Hematopoietic multipotent progenitor cell treated with erythropoietin and hydrocortisone succinate and interleukin-3 and kit ligand, for 17 days (in vitro differentiated cells): ENCODE measurements at places on chromosomes 4 and X.

- no peak for DNase-seq
Measured at GRCh38 chr4:153618833-153619232, 65.2 kb upstream of the TLR2 start.

DNA sequence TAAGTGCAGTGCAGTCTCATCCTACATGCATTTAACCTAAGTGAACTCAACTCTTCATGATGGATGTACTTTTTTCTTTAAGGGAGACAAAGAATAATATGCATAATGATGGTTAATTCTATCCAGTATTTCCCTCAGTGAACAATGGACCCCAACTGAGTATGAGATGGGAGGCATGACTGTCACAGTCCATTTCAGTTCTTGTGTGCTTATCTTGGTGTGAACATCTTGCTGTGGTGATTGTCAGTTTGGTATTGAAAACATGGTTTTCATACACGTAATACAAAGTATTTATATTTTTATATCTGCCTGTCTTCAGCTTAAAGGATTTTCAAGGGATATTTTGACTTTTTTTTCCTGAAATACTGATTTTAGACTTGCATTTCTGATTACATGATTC is 72.0 kb upstream of the NDUFC1 start:
- no peak for DNase-seq

DNA sequence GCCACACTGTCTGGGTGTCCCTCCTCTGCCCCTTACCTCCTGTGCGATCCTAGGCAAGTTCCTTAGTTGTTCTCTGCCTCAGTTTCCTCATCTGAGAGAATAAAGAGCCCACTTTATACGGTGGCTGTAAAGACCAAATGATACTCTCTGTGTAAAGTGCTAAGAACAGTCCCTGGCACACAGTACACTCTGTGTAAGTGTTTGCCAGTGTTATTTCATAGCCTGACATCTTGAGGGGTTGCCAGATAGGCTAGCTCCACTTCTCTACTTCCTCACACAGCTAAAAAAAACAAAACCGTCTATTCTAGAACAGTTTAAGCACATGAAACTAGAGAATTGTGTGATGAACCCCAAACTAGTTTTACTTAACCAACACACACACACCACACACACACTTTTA is 17.1 kb downstream of the SPON2 start:
- DNase-seq, result no peak

DNA sequence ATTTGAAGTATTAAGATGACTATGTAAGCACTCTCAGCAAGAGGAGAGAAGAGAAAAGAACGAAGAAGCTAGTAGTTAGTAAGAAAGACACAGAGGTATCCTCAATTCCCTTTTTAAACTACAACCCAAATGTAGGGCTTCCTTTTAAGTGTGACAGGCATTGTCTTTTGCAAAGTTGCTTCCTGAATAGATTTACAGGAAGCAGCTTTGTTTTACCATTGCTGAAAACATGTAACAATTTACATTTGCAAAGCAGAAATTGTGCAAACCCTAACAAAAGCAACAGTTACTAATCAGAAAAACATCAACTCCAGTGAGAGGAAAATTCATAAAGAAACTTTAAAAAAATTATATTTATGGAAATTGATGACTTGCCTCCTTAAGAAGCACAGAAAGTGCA is 96.4 kb downstream of the FAM13A start:
- DNase-seq, result no peak

- DNase-seq, result no peak
Measured at GRCh38 chr4:37991623-37992410, 31.6 kb downstream of the PTTG2 start.

- DNase-seq, result no peak
Measured at GRCh38 chr4:55018521-55018920, 106.9 kb downstream of the KDR start.

- no peak for DNase-seq
Measured at GRCh38 chrX:135273162-135273561, 21.3 kb downstream of the ETDA start.

- DNase-seq, result no peak
Measured at GRCh38 chr4:62193761-62194160, 993.6 kb downstream of the ADGRL3 start.

DNA sequence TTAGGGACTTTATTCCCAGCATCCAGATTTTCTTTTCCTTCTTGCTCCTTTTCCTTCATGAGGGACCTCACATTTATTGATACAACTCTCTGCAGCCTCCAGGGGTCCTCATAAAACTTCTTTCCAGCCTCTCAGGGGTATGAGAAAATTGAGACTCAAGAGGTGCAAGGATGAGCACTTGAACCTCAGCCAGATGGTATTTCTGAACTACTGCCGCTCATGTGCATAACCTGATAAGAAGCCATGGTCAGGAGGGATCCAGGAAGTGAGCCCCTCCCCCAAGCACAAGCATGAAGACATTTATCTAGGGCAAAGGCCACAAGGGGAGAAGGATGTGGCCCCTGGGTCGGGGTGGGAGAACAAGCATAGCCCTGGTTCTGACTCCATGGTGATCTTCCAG is 73.3 kb downstream of the TSPAN7 start:
- peak; percentile 82 for DNase-seq

GRCh38 chr4:64014647-64015046 is 394.6 kb downstream of the TECRL start:
- DNase-seq, result no peak

DNA sequence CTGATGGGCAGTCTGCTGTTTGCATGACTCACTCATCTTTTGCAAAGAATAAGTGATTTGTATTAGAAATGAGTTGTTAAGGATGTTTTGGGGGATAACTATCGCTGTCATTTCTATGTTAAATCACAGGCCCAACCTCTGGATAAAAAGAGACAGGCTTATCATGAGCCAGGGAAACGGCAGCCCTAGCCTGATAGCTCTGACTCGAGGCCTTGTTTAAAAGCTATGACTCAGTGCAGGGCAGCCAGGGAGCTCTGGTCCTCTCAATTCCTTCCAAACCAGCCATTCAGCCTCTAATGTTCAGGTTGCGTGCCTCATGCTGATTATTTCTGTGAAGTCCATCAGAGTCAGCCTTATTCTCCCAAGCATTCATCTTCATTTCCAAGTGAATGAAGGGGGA is 305.9 kb upstream of the HAND2 start:
- DNase-seq, result no peak

GRCh38 chr4:23365871-23366556 is 523.8 kb downstream of the PPARGC1A start:
- no peak for DNase-seq

DNA sequence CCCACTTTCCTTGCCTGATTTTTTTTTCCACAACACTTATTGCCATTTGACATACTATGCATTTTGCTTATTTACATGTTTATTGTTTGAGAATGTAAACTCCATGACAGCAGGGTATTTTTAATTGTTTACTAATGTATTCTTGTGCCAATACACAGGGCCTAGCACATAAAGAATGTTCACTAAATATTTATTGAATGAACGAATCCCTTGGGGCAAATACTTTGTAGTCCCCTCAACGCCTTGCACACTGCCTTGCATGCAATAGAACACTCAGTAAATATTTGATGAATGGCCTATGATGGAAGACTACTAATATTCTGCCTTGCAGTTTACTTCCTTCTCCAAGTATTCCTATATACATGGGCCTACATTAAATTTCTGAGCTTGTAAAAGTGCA is 1.4 kb upstream of the PRPS1 start:
- no peak for DNase-seq

DNA sequence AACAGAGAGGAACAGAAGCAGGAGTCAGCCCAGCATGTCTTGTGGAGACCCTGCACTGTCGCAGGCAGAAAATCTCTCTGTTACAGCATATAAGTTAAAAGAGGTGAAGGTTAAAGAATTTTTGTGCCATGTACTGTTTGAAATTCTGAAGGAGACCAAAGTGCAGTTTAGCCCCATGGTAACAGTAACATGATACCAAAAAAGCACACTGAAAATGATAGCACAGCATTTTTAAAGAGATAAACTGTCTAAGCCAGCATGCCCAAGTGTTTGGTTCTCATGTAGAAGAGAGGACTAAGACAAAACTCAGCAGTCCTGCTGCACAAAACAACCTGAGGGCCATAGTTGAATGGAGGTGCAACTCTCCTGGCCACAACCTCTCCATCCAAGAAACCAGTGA is 41.9 kb upstream of the PARM1 start:
- no peak for DNase-seq

DNA sequence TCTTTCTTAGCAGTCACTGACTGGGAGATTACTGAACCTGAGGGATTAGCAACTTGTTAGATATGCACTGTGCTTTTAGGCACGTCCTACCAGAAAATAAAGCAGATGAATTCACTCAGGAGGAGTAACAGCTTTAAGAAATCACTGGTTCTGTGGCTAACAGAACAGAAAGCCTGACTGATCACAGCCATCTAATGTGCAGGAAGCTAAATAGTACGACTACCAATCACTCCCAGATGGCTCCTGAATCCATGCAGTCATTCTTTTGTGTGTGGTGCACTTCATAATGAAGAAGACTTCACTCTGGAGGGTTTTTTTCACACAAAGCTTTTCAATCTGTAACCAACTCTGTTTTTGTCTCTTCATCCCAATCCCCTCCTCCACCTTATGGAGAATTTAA is 305.3 kb upstream of the INTU start:
- no peak for DNase-seq

GRCh38 chr4:15891312-15891711 is 47.2 kb downstream of the FGFBP1 start:
- DNase-seq, result no peak

DNA sequence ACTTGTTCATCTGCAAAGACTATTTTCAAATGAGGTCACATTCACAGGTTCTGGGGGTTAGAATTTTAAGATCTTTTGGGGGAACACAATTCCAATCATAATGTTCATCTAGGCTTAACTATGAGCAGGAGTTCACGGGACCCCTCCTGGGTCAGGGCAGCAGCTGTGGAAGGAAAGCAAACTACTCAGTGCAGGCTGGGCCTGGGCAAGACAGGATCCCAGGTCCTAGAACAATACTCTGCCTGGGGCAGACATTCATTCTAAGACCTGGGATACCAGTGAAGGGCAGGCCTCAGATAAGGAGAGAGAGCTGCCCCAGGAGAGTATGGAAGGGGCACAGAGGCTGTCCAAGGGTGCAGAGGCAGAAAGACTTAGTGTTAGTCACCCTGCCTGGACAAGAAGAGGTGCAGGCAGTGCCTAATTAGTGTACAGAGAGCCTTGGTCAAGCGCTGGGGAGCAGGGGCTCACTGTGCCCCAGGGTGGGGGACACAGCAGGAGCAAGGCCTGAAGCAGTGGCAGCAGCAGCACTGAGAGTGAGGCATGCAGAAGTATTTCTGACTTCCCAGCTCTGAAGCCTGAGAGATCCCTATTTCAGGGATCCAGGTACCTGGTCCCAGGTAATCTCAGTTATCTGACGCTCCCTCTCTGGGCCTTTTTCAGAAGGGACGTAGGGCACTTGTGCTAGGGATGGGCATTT is 123.0 kb upstream of the MAMLD1 start:
- no peak for DNase-seq

- DNase-seq, result no peak
Measured at GRCh38 chr4:56626420-56626819, 54.7 kb downstream of the HOPX start.

- no peak for DNase-seq
Measured at GRCh38 chrX:19649226-19649995, 134.1 kb upstream of the MAP3K15 start.

DNA sequence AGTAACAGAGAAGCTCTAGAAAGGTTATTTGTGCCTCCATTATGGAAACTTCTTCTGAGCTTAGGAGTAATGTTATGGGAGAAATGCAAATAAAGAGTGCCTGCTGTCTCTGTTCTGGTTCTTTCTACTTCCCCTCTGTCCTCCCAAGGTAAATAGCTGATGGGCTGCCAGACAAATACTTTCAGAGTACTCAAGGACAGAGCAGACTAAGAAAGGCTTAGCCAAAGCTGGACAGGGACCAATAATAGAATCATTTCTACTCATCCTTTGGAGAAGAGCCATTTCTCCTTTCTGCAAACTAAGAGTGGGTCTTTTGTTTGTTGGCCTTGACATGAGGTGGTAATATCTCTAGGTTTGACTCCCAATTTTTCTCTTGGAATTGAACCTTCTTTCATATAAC is 136.1 kb downstream of the MID1IP1 start:
- DNase-seq, result no peak

GRCh38 chr4:169922632-169923276 is 103.4 kb downstream of the MFAP3L start:
- DNase-seq, result no peak

DNA sequence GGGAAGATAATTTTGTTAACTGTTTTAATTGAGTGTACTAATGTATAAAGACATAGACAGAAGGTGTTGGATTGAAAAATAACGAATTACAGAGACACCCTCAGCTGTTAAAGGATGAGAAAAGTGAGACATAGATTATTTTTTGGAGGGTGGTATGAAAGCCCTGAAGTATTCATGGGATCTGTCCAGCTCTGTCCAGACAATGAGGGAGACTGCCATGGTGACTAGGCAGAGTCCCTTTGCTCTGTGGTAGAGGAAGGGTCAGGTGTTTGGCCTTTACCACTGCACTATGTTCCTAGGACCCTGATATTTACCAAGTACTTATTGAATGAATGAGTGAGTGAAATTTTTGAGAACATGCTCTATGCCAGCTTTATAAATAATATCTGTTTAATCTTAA is 11.4 kb downstream of the FGF2 start:
- DNase-seq, result no peak

GRCh38 chr4:2932951-2933565 is 30.1 kb downstream of the NOP14 start:
- no peak for DNase-seq

- DNase-seq, result peak; percentile 54
Measured at GRCh38 chr4:143514497-143514896, 995 bp downstream of the SMARCA5 start.

GRCh38 chr4:92231511-92231910 is 72.3 kb upstream of the GRID2 start:
- DNase-seq, result no peak

- no peak for DNase-seq
Measured at GRCh38 chr4:28966982-28967381, 1753.2 kb upstream of the PCDH7 start.

GRCh38 chr4:93396272-93396671 is 432.3 kb upstream of the ATOH1 start:
- DNase-seq, result no peak

DNA sequence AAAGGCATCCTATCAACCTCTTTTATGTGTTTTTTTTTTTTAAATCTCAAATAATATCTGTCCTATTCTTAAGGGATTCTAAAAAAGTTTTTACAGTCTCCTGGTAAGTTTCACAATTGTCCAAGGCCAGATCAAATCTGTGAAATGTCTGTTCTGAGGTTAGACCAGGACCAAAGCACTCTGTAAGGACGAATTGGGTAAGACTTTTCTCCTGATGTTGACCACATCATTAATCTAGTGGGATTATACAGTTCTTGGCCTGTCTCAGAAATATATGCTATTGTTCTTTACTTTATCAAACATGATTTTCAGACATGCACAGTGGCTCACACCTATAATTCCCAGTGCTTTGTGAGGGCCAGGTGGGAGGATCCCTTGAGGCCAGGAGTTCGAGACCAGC is 45.8 kb upstream of the TMEM131L start:
- DNase-seq, result no peak

- no peak for DNase-seq
Measured at GRCh38 chr4:155603360-155603891, 63.2 kb upstream of the GUCY1A1 start.

DNA sequence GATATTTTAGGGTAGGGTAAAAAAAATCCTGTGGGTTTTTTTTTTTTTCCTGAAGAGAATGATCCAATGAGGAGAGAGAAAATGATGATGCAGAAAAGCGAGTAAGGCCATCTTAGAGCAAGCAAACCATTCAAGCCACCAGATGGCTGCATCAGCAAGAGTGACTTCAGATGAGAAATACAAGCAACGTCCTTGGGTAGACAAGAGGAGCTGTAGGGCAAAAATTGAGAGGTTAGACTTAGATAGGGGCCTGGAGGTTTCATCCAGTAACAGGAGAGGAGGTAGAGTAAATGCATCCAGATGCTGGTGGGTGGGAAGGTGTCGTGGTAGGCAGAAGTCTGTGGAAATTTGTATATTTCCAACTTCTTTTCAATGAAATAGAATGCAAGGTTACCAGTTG is 14.6 kb downstream of the FTHL17 start:
- DNase-seq, result no peak
